ENCODE measurements at places on chromosomes 2 and 18.

GRCh38 chr2:233535271-233535670 is 31.3 kb downstream of the USP40 start:
- DNase-seq = no peak

DNA sequence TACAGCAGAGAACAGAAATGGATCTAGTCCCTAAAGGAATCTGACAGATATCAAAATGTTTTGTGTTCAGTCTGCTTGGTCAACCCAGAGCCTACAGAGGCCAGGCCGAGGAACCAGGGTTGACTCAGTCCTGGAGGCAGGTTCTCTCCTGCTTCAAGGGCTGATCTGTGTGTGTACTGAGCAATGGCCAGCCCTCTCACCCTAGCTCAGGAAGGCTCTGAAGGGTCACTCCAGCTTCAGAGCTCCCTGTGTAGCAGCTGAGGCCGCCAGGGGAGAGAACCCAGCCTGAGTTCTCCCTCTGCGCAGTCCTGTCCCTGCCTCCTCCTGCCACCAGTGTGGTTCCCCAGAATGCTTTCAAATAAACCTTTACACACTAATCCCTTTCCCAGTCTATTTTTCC is 41.1 kb downstream of the NEURL3 start:
- no peak for DNase-seq

- no peak for DNase-seq
Measured at GRCh38 chr2:46492301-46492700, 12.9 kb downstream of the TMEM247 start.

GRCh38 chr2:108959401-108959800 is 29.6 kb downstream of the EDAR start:
- no peak for DNase-seq

DNA sequence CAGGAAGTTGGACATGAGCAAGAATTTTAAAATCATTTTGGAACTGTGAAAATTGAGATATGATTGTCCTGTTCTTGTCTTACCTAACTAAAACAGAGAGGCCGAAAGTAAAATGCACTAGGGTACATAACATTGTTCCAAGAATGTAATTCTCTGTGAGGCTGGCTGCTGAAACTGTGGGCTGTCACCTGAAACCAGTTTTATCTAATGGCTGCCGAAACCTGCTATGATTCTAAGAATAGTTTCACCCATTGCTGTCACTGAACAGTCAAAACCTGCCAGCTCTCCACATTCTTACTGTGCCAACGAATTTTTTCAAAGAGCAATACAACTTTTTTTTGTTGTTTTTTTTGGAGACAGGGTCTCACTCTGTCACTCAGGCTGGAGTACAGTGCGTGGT is 119.3 kb upstream of the ZSWIM2 start:
- no peak for DNase-seq

GRCh38 chr18:75131381-75132000 is 77.4 kb downstream of the PTGR3 start:
- DNase-seq = no peak

GRCh38 chr2:19868701-19869580 is 32.8 kb downstream of the TTC32 start:
- peak; percentile 74 for DNase-seq

DNA sequence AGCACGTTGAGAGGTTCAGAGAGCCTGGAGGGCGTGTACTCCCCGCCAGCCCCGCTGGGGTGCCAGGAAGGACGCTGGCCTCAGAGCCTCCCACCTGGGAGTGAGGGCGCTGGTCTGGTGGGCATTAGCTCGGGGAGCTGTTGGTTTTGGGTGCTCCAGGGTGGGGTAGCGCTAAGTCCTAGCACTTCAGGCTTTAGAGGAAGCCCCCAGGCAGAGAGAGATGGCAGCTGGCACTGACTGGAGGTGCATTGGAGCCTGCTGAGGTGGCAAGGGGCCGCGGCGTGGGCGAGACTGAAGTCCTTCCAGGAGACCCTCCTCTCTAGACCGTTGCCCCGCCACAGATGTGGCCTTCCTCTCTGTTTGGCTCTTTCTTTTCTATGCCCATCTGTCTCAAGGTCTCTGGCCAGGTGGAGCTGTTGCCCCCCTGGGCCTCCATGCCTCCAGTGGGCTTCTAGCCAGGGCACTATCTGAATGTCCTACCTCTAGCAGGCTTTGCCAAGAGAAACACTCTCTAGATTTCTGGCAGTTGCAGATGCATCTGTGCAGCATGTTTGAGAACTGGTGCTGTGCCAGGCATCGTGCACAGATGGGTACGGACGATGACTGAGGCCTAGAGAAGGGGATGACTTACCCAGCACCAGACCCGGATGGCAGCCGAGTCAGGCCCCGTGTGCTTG is 6.6 kb downstream of the CAPN10 start:
- no peak for DNase-seq

DNA sequence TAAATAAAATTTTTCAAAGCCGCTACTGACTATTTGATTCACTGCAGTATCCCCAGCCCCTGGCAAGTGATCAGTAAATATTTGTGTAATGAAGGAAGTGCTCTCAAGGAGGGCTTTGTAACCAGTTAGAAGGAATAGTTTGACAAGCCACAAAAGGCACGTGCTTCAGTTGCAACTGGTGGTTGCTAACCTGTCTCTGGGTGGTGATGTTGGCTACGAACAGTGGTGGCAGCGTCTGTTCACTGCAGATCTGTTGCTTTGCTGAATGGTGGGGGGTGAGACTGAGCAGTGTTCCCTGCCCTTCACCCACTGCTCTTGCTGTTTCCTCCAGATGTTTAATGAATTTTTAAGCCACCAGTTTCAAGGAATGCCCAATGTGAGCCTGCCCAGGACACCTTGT is 73.9 kb upstream of the SIX2 start:
- DNase-seq = no peak

DNA sequence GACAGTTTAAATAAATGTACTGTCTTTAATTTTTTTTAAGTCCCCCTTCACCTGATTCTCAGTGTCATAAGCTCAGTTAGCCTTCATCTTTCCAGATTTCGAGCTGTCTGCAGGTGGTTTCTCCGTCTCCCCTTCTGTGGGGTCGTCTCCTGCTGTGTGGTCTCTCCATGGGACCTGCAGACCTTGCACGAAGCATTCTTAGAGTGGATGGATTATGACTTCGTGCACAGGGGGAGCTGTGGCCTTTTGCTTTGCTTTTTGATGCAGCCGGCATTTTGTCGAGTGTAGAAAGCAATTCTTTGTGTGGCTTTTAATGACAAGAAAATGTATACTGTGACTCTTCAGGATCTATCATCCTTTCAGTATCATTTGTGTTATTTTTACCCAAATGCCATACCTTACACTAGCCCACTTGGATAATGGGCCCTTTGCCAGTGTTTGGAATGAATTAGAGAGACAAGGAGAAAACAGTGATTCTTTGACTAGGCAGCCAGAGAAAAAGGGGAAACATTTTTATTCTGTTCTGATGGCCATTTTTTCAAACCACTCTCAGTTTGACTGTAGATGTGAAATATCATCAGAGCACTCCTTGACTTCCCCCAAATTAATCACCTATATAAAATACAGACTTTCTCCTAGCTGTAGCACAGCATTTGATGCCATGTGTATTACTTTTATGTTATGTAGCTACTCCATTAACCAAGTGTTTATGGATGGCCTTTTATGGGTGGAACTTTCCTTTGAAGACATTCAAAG is 54.3 kb downstream of the ITGA6 start:
- no peak for DNase-seq

DNA sequence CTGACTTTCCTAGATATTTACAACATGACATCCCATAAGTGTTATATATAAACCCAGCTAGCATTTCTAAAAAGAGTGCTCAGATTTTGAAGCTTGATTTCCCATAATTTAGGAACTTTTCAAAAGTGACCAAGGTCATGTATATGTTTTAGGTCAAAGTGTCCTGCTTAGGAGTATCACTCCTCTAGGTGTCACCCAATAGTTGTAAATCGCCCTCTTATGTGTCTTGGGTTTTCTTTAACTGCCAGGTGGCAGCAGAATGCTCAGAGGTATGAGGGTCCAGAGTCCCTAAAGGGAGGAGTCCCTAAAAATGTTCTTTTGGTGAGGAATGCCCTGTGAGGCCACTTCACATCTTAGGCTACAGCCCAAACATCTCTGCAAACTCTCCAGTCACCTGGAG is 358.3 kb downstream of the CELF4 start:
- DNase-seq = no peak

GRCh38 chr2:191462370-191462769 is 215.6 kb upstream of the NABP1 start:
- DNase-seq = no peak

GRCh38 chr2:26245810-26246209 is 1.1 kb downstream of the HADHB start:
- no peak for DNase-seq

- no peak for DNase-seq
Measured at GRCh38 chr2:111634050-111634794, 249.8 kb downstream of the ANAPC1 start.

DNA sequence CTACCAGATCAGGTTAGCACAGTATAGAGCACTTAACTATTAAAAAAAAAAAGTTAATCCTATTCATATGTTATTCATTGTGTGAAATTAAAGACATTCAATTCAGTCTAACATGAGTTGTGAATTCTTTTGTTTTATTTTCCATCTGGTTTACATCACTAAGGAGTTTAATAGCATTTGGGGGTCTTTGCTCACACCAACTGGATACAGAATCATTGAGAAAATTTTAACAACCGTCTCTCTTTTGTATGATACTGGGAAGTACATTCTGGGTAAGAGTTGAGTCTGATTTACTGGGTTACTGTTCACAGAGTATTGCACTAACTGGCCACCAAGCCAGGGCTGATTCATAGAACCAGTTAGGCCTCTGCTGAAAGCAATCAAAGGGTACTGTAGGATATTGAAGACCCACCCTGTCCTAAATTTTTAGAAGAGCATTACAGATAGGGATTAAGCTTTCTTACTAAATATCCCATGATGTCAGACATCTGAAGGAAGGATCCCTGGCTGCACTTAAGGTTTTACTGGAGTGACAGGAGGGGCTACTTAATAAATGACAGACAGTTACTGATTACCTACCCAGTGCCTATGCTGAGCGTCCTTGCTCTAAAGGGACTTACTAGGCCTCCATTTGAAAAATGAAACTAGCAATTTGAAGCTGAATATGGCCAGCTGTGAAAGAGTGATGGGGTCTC is 387.9 kb downstream of the SETBP1 start:
- DNase-seq = no peak

DNA sequence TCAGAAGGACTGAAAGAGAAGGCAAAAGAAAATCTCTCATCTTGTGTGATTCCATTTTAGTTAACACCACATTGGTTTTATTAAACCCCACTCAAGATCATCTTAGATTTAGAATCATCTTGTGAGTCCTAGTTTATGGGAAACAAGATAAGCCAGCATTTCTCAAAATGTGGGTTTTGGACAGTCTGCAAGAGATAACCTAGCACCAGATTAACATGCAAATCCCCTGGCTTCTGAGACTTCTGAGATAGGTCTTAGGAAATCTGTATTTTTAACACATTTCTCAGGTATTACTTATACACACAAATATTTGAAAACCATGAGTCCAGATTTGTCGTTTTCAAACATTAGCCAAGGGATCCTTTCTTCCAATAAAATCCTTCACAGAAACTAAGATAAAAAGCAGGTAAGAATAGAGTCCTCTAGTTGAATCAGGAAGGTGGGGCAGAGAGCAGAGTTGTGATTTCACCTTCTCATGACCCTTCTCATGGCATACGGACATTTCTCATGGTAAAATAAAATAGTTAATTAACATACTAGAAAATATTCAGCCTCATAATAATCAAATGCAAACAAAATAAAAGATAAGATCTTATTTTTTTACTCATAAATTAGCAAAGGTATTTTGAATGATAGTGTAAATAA is 287.2 kb upstream of the FN1 start:
- DNase-seq = no peak

DNA sequence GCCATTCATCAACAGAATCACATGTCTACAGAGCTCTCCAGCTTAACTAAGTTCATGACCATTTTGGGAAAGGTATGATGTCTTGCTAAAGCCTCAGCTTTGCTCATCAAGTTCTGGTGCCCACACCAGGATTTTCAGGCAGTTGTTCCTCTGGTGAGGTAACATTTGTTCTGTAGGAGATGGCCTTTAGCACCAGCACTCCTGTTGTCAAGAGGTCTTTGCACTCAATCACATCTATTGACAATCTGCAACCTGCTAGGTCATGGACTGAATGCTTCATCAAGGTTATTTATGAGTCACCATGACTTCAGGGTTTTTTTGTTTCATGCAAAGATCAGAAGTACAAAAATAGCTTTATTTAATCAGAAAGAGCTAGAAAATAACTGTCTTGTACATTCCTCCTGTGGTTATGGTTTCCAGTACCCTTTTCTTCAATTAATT is 36.6 kb upstream of the VIT start:
- no peak for DNase-seq

GRCh38 chr2:186486651-186487647 is 889 bp downstream of the ZC3H15 start:
- no peak for DNase-seq

DNA sequence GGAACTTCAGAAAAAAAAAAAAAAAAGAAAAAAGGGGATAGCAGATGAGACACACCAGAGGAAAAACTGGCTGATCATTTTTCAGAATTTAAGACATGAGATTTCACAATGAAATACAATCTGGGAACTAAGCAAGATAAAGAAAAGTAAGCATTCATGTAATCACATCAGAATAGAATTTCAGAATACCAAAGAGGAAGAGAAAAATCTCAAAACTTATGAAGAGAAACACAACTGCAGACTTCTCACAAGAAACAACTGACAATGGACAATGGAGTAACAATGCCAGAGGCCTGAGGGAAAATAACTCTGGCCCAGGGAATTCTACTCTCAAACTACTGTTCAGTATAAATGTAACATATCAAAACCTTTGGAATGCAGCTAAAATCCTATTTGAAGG is 13.2 kb upstream of the RRM2 start:
- no peak for DNase-seq

DNA sequence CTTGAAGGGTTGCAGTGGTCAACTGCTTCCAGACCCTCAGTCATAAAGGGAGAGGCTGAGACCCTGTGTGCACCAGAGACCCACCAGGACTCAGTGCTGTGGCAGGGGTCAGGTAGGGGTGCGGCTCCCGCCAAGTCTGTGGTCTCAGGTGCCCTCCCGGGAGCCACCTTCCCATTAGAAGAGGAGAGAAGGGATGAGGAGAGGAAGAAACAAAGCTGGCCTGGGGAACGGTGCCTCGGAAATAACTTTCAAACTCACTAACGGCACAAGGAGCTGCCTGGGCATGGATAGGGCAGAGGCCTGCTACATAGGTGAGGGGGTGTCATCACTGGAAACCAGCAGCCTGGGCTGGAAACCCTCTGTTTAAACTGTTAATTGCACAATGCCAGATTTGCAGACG is 84.9 kb downstream of the TPO start:
- no peak for DNase-seq

DNA sequence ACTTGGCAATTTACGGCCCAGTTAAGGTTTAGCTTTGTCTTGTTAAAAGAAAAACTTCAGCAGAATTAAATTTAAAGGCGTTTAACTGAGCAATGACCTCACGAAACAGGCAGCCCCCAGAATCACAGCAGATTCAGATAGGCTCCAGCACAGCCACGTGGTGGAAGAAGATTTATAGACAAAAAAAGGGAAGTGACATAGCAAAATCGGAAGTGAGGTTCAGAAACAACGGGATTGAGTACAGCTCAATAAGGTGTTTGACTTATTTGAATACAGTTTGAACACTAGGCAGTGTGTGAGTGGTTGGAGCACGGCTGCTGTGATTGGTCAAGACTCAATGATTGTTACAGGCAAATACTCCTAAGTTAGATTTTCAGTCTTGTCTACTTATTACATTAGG is 79.8 kb downstream of the MOGAT1 start:
- DNase-seq = no peak
